Kasumi-1 (cell line): ENCODE measurements at places on chromosomes 5 and 9.
A peak's percentile ranks its signal among the peaks of the same experiment; 100 is the strongest.

DNA sequence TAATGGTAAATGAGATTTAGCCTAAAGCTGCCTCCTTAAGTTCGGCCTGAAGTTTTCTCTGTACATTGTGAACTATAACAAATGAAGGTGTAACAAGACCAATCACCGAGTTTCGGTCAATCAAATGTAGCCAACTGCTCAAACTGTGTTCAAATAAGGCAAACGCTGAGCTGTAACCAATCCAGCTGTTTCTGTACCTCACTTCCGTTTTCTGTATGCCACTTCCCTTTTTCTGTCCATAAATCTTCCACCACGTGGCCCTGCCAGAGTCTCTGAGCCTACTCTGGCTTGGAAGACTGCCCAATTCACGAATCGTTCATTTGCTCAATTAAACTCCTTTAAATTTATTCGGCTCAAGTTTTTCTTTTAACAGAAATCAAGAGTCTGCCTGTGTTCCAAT, 193.5 kb upstream of the KLF9 start:
- DNase-seq, result peak; percentile 93

DNA sequence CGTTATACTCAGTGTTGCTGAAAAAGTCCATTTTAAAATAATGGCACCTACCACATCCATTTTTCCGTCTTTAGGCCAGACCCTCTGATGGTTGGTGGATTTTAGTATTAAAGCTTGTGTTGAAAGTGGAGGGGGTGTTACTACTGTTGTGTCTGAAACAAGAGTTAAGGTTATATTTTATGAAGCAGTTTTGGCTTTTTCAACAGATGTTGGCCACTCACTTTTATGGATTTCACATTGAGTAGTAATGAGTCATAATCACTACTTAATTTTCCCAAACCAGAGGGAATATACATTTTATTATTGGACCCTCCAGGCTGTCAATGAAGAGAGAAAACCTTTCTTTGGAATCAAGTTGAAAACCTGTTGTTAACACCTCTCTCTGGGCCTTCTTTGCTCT, 88.0 kb downstream of the TRIO start:
- no peak for DNase-seq

GRCh38 chr5:88886746-88887341, 3.9 kb upstream of the MEF2C start:
- DNase-seq, result peak; percentile 47

GRCh38 chr9:133709015-133709611, 29.0 kb downstream of the SARDH start:
- DNase-seq, result no peak

DNA sequence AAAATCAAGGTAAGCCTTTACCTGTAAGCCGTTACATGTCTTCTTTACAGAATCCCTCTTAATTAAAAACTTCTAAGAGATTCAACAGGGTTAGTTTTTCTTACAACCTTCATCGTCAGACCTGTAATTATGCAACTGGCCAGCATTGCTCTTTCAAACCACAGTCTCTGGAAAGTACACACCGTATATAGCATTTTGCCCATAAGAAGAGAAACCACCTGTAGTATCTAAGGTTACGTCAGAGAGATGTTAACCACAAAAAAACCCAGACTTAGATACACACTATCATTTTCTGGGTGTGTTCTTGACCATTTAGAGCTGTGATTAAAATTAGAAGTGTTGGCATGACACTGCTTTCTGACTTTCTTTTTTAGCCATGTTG, 140.0 kb downstream of the MUSK start:
- DNase-seq, result no peak

GRCh38 chr5:168291964-168292785, 730 bp downstream of the WWC1 start:
- DNase-seq, result peak; percentile 15

GRCh38 chr5:55933377-55934114, 61.2 kb downstream of the IL6ST start:
- no peak for DNase-seq

DNA sequence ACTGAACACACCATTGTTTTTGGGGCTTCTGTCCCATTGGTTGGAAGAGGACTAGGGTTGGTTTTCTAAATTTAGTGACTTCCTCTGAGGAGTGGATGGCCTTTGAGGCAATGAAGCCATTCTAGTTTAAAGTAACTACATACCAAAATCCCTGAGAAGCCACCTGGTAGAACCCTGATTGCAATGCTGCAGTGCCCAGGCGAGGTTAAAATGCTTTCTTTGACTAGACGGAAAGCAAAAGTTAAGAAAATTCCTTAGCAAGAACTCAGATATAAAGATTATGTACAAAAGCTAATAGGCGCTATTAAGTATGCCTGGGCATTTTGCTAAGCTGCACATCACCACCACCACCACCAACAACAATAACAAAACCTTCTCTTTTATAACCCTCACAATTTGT, 20.6 kb downstream of the GLRX start:
- DNase-seq, result no peak

DNA sequence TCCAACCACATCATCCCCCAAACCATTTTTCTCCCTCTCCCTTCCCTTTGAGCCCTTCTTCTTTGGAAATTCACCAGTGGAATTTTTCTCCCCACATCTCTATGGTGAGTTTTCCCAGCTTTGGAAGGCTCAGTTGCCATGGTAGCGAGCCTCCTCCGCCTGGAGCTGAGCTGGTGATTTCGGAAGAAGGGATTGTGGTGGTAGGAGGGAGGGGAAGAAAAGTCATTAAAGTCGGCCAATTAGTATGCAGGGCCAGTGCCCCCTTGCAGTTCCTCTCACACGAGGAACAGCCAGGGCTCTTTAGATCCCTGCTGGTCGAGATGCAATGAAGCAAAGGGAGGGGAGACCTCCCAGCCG, 322.0 kb downstream of the NTRK2 start:
- DNase-seq, result no peak

DNA sequence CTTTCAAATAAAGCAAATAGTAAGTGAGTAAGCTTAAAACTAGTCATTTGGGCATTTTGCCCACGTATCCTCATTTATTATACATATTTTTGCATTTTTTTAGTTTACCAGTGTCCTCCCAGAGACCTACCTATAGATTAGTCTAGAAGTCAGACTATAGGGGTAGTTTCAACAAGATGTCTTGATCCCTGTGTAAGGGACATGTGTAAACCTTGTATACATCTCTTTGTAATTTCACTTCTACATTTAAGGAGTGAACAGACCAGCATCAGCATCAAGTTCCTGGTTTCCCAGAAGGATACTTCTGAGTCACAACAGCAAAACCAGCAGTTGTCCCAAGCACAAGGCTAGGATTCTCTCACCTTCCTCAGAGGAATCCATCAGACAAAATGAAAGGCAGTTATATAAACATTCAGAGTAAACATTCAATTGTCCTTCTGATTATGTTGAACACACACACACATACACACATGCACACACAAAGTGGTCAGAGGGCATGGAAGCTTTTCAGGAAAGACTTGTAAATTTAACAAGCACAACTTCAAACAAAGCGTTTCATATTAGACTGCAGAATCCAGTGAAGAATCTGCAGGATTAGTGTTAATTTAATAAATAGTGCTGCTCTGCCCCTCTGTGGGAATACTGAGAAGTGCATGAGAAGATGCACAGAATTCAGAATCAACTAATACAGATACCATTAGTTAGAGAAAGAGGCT, 55.4 kb downstream of the HINT1 start:
- DNase-seq, result peak; percentile 87

DNA sequence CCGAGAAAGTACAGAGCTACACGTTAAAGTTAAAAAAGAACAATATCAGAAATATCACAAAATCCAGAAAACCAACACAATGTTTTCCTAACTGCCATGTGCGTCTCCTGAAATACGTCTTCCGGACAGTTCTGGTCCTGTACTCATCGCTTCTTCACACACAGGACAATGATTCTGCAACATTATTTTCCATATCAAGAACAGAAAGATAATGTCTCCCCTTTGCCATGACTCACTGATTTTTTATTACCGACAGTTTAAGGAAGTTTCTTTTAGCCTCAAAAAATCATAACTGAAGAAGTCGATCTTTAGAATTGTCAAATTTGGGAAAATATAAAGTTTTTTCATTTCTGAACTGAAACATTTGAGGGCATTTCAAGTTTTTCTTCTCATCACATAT, 2.5 kb downstream of the TBC1D9B start:
- DNase-seq, result no peak

- no peak for DNase-seq
Measured at GRCh38 chr5:143119291-143119769, 284.2 kb downstream of the NR3C1 start.

- DNase-seq, result no peak
Measured at GRCh38 chr5:21199087-21199486, 1211.1 kb upstream of the CDH18 start.

DNA sequence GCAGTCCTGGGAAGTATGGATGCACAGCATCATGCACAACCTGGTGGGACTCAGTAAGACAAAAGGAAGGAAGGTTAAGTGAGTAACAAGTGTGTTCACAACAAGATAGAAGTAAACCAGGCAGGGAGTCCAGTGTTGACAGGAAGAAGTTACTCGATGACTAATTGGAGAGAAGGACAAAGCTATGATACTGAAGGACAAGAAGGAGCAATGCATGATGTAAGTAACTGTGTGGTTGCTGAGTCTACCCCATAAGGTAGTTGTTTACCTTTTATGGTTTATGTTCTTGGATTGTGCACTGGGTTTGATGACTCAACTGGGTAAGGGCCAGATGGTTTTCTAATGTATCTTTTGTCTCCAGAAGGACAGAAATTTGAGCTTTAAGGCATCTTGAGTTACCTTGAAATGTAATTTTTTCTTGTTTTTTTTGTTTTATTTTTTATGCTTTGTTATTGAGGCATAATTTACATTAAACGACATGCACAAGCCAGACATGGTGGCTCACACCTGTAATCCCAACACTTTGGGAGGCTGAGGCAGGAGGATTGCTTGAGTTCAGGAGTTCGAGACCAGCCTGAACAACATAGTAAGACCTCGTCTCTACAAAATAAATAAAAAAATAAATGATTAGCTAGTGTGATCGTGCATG, 89.2 kb upstream of the CAST start:
- DNase-seq, result no peak

DNA sequence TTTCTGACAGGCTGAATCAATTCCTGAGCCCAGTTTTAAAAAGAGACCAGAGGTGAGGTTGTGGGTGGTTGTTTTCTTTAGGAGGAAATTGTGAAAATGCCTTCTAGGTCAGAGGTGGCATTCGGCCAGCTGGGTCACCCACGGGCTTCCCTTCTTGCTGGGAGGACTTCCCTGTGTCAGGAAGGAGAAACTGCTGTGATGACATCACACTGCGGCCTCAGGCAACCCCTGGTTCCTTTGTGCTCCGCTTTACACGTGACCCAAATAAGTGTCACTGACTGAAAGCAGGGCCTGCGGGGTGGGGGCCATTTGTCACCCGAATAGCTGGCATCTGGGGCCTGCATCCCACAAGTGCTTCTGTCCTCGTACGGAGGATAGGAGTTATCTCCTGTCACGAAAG, 39.7 kb downstream of the FABP6 start:
- peak; percentile 76 for DNase-seq

DNA sequence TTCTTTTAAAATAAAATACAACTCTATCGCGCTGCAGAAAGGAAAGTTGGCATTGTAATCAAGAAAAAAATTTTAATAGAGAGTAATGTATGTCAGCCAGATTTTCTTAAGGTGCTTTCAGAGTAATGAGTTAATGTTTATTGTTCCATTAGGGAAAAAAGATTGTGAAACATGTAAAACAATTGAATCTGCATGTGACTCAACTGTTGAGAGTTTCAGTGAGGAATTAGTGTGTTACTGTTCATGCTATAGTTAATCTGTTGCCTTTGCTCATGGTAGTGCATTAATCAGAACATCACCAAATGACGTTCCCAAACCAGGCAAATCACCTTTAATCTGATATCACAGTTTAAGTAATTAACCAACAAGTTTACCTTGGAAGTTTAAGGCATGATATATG, 600.5 kb downstream of the NR2F1-AS1 start:
- no peak for DNase-seq

- DNase-seq, result no peak
Measured at GRCh38 chr5:83701886-83702285, 18.8 kb downstream of the HAPLN1 start.

- no peak for DNase-seq
Measured at GRCh38 chr5:14776602-14777001, 95.0 kb downstream of the ANKH start.

- DNase-seq, result no peak
Measured at GRCh38 chr5:82355053-82355452, 76.9 kb upstream of the RPS23 start.
